Effector CD4-positive, alpha-beta T cell (primary cell): ENCODE measurements at places on chromosomes 2 and 18.

DNA sequence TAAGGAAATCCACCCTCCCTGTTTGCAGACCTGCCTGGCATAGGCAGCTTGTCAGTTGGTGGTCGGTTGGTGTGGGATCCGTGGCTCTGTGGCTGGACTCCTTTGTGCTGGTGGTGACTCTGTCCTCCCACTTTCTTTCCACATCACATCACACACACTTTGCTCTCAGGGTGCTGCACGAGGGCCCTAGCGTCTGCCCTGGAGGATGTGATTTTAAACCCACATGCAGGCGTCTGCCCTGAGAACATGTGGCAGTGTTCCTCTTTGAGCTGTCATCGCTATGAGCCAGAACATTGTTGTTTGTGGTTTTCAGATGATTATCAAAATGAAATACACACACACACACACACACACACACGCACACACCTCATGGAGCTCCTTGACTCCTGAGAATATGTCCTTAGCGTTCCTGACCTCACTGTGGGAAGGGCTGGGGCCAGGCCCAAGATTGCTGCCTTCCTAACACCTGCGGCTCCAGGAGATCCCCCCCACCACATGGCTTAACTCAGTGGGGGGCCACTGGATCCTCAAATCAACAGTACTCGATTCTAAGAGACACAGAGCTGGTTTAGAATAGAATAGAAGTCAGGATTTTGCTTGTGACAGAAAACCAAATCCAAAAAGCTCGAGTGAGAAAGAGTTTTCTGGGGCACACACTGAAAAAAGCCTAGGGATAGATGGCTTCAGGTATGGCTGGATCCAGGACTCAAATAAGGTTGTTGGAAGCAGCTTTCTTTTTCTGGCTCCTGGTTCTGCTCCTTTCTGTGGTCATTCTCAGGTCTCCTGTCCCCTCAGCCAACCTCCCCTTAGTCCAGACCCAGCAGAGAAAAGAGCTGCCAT is 54.8 kb downstream of the RTP5 start:
- DNase-seq, result no peak

DNA sequence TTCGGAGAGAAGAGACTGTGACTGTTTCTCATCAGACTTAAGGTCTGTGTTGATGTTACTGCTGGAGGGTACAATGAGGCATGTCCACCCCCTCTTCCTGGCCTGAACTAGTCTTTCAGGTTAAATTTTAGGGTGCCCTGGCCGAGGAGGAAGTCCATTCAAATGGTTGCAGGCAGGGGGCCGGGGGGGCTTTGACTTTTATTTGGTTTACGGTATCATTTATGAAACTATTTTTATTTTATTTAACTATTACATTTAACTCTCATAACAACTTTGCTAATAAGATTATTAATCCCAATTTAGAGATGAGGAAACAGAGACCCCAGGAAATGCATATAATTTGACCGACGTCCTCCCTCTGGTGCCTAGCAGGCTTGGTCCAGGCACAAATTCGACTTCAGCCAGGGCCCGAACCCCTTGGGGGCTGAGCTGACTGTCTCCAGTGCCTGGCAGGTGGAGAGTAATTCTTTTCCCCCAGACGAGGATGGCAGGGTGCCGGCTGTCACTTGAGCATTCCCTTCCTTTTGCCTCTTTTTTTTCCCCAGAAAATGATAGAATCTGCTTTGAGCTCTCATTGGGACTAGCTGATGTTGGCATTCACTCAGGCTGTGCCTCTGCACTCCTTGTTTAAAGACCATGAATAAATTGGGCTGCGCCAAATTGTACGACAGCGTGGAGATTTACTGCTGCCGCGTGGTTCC is 255.3 kb upstream of the SALL3 start:
- DNase-seq, result no peak

DNA sequence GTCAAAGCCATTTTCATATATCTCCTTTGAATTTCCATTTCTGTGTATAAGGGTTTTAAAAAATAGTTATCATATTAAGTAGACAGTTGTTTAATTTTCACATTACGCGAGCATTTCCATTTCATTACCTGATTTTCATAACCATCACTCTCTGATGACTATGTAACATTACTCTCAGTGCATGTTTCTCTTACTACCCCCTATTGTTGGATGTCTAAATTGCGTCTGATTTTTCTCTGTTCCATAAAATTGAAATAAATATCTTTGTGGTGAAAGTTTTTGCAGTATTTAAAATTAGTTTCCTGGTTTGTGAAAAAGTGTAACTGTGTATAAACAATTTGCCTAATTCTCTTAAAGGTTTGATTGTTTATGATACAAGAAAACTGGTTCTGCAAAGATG is 123.8 kb downstream of the MYO1B start:
- DNase-seq, result no peak

DNA sequence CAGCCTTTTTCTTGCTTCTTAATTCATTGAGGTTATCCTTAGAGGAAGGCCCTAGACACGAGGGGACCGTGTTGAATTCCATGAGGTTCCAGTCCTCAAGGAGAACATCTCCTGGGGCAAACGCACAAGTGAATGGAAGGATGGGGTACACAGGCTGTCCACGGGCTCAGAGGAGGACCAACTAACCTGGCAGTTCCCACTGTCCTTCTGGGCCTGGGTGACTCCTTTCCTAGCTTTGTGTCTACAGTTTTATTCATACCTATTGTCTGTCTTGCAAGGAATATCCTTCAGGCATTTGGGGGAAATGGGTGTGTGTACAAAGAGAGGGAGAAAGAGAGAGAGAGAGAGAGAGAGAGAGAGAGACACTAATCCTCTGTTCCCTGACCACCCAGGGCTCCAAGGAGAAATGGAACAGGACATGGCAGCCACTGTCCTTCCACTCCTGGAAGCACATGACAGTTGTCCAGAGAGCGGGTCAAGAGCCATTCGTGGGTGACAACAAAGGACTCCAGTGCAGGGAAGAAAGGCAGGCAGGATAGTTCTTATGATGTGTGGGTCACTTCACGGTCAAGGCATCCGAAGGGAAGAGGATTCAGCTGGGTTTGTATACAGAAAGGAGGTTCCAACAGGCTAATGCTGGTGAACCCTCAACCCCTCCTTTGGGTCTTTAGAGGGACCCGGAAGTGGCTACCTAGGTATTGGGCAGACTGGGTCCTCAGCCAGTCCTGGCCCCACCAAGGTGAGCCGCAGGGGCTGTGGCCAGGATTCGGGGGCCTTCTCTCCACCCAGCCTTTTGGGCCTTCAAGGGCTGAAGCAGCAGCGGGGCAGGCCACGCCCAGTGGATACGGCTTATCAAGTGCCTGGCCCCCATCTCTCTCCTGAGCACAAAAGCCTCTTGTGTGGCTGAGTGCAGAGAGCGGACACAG is 150.6 kb downstream of the MYCN start:
- no peak for DNase-seq

DNA sequence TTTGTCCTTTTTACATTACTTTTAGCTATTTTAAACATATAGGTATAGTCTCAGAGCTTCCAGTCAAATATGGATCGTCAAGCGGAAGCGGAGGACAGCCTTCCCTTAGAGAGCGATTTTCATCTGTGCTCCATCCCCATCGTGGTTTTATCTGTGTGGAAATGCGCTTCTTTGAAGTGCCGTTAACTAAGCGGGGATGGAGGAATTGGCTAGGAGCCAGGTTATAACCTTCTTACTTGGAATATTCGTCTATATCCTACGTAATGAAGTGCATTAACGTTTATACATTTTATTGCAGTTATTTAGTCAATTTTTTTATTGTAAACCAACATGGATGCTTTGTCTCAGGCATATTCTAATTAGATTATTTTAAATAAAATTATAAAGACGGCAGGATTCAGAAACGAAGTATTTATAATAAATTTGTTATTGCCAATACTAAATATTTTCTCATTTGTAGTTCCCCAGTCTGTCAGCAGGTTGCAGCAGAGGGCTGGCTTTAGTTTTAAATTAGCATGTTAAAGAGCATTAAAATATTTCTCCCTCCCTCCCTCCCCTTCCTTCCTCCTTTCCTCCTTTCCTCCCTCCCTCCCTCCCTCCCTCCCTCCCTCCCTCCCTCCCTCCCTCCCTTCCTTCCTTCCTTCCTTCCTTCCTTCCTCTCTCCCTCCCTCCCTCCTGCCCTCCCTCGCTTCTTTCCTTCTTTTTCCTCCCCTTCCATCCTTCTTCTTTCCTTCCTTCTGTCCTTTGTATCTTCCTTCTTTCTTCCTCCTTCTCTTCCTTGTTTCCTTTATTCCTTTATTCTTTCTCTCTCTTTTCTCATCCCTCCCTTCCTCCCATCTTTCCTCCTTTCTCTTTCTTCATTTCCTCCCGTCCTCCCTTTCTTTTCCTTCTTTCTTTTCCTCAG is 80.6 kb upstream of the DOCK10 start:
- no peak for DNase-seq
